Fibroblast of skin of right biceps (primary cell): ENCODE measurements at places on chromosomes 12 and 14.

DNA sequence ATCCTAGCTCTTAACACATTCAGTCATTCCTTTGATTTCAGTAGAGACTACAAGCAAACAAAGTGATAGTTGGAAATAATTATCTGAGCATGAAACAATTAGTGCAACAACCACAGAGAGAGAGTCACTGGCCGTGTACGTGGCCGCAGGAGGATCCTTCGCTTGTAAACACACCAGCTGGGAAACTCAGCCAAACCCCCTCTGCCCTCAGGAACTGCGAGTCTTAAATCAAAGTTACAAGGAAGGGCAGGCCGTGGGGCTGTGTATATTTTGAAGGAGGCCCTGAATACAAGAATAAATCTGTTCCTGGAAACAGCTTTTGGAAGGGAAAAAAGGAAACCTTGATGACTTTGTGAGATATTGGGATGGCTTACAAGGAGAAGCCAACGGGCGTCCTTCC, 164.5 kb downstream of the ANO2 start:
- DNase-seq: no peak

DNA sequence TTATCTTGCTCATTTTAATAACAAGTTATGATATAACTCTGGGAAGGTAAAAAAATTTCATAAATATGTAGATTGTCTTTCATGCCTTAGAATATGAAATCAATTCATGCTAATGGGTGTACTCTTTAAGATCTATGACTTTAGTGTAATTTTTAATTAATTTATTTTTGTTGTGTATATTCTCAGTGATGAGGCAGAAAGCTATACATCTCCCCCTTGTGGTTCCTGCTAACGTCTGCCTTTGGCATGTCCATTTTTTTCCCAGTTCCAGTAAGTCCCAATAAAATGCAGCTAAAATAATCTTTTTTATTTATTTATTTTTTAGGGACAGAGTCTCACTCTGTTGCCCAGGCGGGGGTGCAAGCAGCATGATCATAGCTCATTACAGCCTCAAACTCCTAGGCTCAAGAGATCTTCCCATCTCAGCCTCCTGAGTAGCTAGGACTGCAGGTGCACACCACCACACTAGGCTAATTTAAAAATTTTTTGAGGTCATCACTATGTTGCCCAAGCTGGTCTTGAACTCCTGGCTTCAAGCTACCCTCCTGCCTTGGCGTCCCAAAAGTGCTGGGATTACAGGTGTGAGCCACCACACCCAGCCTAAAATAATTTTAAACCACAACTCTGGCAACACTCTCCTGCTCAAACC, 3.3 kb upstream of the CHURC1 start:
- peak; percentile 29 for DNase-seq

GRCh38 chr12:132003846-132004245, 54.1 kb downstream of the EP400 start:
- peak; percentile 76 for DNase-seq

- peak; percentile 54 for DNase-seq
Measured at GRCh38 chr12:42568952-42569915, 20.3 kb downstream of the PRICKLE1 start.

DNA sequence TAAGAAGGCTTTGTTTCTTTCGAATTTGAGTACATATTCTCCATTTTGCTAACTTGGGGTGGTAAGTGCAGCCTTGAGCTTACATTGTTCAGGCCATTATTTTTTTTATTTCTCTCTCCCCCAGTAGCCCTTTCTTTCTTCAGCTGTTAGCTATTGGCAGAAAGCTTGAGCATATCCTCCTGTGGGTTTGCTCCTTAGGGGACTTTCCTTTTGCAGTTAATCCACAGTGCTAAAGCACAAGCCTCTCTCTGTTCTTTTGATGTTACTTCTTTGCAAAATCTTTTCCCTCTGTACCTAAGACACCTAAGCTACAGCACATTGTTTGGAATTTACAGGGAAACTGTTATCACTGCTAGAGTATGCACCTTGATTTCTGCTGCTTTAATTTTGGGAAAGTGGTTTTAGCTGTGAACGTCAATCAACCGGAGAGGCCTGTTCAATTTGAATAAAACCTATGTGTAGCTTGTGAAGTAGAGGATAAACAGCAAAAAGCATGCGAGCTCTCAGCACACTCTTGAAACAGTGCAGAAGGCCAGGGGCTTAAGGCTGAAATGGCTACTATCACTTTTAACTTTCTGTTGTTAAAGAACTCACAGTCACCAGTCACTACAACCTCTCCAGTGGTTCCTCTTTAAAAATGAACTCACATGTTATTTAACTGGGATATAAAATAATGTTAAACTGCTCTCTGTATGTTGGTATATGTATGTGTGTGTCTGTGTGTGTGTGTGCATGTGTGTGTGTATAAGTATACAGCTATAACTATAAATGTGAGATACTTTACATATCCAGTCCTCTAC, 139.2 kb downstream of the PDZRN4 start:
- no peak for DNase-seq

DNA sequence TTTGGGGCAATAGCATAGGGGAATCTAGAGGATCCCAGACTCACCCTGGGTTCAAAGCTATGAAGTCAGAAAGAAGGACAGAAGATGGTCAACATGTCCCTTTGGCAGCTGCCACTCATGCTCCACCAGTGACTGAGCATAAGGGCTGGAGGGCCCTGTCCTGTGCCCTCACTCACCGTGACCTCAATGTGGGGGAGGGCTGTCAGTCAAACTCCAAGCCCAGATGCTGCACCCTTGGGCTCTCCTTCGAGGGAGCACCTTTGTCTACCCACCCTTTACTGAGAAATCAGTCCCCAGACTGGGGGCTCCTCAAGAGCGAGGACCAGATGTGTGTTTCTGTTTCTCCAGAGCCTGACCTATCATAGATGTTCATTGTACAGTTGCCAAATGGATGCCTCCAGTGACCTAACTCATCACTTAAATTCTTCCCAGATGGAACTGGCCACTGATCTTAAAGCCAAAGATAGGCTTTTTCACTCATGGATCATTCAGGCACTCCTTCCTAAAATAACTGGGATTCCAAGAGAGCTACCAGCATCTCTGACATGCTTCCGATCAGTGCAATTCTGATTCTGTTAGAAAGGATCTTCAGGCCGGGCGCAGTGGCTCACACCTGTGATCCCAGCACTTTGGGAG, 27.2 kb upstream of the VSX2 start:
- DNase-seq: no peak

GRCh38 chr12:39277416-39277815, 165.5 kb downstream of the KIF21A start:
- no peak for DNase-seq

DNA sequence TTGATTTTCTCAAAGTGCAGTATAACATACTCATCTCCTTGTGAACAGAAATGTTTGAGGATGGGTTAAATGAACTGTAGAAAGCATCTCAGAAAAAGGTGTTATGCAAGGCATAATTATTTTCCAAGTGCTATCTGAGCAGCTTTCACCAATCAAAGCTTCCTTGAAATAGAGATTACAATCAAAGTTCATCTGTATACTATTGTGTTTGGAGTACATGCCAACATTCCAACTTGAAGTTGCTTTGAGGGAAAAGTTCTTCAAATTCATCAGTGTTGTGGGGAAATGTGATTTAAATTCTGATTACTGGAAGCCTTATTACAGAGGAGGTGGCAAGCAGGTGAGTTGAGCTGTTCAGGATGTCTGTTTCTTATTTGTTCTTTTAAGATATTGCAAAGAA, 68.2 kb downstream of the TMTC2 start:
- no peak for DNase-seq

- DNase-seq: peak; percentile 55
Measured at GRCh38 chr12:89040146-89040964, 311.9 kb downstream of the DUSP6 start.

DNA sequence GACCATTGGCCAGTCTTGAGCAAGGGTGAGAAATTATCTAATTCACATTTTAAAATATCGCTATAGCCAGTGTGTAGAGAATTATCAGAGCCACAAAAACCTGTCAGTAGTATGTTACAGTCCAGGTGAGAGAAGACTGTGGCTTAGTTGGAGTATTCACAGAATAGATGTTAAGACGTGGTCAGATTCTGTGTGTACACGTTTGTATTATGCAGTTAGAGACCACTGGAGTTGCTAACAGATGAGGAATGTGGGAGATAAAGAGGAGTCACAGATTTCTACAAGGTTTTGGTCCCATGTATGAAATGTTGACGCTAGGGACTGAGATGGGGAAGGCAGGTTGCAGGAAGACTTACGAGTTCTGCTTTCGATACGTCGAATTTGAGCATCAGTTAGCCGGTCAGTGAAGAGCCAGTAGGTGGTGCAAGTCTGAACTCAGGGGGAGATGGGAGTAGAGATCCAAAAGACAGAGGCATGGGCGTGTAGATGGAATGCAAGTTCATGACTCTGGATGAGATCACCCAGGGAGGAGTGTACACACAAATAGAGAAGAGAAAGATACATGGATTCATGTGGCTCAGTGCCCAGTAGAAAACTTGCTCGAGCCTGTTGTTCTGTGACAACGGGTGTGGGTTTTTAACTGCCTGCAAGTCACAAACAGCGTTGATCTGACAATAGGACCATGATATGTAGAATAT, 114.8 kb upstream of the FLRT2 start:
- peak; percentile 93 for DNase-seq

DNA sequence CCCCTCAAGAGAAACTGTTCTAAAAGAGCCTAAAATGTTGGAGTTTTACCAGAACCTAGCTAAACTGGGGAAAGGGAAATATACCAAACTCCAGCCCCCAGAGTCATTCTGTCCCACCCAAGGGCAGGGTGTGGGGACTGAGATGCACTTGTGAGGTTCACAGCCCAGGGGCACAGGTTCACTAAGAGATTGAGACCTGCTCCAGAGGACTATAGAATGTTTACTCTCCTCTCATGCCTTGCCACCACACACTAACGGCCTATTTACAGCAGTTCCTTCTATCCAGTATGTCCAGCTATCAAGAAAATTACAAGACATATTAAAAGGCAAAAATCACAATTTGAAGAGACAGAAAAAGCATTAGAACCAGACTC, 60.6 kb upstream of the PARP11 start:
- DNase-seq: no peak

- DNase-seq: no peak
Measured at GRCh38 chr12:186006-186625, 27.8 kb downstream of the SLC6A12 start.

- peak; percentile 69 for DNase-seq
Measured at GRCh38 chr12:118059341-118060191, 1.4 kb downstream of the WSB2 start.

GRCh38 chr14:104774453-104775072, 21.0 kb downstream of the AKT1 start:
- no peak for DNase-seq

- no peak for DNase-seq
Measured at GRCh38 chr14:95197551-95197950, 40.2 kb upstream of the DICER1 start.

DNA sequence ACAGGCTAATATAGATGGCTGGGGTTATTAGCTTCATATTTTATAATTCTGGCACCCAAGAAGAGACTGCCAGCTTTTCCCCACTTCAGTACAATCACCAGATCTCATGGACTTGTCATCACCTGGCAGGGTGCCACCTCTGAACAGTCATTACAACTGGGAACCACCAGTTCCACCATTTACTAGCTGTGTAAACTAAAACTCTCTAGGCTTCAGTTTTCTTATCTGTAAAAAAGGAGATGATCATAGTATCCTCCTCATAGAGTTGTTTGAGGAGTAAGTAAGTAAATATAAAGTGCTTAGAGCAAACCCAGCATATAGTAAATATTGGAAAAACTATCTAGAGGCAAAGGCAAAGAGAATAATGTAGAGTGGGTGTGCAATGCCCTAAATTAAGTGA, 19.3 kb downstream of the CPNE8 start:
- peak; percentile 11 for DNase-seq

DNA sequence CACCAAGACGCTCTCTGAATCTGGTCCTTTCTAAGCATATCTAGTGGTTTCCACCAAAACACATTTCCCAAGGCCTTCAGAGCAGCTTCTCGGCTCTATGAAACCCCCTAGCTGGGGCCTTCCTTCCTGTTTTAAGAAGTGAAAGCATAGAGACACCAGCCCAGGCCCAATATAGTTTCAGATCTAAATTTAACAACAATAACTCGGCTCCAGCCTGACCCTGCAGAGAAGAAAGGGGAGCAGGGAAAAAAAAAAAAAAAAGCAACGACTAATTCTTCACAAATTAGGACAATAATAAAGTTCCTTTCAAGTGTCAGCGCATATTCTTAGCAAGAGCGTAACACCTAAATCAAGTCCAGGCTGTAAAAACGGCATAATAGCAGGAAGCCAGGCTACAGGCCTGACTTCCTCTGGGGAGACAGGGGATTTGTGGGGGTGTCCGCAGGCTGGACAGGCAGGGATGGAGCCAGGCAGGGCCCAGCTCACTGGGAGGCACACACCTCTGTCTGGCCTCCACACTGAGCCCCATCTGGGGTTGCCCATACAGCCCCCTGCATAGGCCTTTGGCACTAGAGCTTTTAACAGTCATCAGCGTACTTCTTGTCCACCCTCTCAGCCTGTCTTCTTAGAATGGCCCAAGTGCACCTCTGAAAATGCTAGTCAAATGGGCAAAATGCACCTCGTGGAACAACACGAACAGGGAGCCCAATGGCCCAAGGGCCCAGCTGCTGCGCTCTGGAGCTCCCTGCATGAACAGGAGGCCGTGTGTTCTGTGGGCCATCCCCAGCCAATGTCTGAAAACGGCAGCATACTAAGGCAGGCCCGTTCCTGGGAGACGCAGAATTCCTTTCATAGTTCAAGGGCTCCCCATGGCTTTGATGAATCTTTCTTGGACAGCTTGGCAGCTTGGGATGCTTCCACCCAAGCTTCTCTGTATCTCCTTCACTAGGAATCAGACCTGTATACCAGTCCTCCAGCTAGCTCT, 772.9 kb downstream of the MED13L start:
- no peak for DNase-seq

DNA sequence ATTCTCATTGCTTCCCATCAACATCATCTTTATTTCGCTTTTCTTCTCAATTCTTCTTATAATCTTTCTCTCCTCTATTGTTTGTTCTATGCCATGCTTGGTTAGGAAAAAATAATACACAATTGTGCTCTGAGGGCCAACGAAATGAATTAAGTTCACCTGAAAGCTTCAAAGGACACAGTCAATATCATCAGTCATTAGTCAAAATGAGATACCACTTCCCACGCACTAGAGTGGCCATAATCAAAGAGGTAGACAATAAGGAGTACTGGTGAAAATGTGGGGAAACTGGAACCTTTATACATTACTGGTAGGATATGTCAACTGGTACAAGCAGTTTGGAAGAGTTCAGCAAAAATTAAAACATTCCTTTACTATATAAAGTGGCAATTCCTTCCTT, 91.5 kb downstream of the TMTC1 start:
- no peak for DNase-seq

DNA sequence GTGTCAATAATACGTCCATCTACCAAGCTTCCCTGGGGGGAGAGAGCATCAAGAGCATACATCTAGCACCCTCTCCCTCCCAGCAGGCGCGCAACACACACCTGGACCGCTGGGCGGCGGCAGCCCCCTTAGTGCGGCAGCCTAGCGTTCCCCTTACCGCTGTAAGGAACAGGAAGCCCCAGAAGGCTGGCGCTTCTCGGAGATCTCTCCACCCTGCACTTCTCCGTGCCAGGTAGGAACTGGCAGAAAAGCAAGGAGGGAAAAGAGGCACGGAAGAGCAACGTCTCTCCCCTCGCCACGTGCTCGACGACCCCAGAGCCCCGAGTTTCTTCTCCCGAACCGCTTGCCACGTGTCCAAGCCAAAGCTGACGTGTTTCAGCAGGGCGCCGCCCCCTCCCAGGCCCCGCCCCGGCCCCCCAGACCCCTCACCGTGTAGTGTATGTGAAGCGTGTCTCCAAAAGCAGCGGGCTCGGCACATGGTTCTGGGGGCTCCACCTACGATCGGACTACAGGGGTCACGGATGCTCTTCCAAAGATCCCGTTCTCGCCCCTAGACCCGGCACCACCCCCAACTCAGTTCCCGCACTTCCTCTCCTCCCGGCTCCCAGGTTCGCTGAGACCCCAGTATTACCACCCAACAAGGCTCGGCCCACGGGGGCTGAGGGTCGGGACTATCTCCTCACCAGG, 532 bp downstream of the FKBP11 start:
- DNase-seq: peak; percentile 62
